ENCODE measurements at places on chromosomes 12 and 14. TPM values are rescaled to one million over a fixed set of nuclear protein-coding genes. Genes with fewer than 3 reads are reported as not detected.
A peak's percentile ranks its signal among the peaks of the same experiment; 100 is the strongest.

PPM1H gene
- 2.4 TPM for polyA plus RNA-seq

DNA sequence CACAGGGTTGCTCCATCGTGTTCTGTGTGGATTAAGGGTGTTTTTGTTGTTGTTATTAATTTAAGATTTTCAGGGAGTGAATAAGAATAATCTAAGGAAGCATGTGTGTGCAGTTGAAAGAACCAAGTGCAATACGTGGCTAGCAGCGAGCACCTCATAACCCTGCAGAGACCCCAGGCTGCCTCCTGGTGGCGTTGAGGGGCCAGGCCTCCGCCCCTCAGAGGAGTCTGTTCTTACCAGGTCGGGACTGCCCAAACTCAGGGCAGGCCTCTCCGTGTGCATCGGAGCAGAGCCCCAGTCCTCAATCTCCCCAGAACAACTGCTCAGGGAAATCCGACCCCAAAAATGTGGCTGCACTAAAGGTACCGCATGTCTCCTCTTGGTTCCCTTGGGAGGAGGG lies 36.8 kb downstream of the IL31 start:
- DNase-seq: no peak

DNA sequence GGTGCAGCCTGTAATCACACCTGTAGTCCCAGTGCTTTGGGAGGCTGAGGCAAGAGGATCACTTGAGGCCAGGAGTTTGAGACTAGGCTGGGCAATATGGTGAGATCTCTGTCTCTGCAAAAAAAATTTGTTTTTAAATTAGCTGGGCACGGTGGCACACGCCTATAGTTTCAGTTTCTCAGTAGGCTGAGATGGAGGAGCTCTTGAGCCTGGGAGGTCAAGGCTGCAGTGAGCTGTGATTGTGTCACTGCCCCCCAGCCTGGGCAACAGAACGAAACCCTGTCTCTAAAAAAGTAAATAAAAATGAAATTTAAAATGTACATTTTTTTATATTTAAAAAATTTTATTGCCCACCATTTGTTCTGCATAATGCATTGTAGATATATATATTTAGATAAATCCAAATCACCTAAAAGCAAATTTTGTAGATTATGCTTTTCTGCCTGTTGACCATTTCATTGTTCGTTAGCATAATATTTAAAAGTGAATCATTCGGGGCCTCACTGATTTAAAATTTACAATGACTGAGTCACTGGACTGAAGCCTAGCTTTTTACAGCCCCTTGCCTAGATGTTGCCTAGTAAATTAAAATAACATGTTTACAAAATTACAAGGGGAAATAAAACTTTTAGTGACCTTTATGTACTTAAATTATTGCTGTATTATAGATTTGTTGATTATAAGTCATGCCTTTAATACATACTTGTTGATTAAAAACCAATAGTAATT lies 87.9 kb downstream of the USP15 start:
- DNase-seq: no peak

DNA sequence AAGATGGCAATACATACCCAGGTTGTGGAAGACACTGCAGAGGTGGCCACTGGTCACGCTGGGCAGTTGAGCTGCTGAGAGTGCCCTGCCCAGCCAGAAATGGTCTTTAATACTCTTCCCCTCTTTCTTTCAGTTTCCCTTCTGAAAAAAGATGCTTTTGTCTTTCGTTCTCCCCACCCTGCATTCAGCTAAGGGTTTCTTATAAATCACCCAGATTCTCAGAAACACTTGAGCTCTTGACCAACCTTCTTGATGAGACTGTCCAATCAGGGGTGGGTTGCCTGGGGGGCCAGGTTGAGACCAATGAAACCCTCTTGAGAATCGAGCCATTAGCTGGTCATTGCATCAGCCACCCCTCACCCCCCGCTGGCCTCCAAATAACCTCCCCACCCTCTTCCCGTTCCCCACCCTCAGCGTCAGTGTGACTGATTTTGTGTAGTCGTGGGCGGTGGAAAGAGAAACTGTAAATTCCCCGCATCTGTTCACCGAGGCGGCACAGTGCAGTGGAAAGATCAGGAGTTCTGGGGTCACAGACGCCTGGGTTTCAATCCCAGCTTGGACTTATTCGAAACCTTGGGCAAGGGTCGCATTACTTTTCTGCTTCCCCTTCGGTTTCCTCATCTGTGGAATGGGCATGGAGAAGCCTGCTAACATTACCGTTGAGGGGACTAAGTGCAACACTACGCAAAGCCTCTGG lies 52.3 kb downstream of the SLC25A47 start:
- peak; percentile 88 for DNase-seq

SERPINA1 gene
- 3.5 TPM for polyA plus RNA-seq
